ENCODE measurements at places on chromosomes 7 and 10. TPM values are rescaled to one million over a fixed set of nuclear protein-coding genes. Genes with fewer than 3 reads are reported as not detected.
A peak's percentile ranks its signal among the peaks of the same experiment; 100 is the strongest.

Gene ELFN1
- not detected for total RNA-seq

DNA sequence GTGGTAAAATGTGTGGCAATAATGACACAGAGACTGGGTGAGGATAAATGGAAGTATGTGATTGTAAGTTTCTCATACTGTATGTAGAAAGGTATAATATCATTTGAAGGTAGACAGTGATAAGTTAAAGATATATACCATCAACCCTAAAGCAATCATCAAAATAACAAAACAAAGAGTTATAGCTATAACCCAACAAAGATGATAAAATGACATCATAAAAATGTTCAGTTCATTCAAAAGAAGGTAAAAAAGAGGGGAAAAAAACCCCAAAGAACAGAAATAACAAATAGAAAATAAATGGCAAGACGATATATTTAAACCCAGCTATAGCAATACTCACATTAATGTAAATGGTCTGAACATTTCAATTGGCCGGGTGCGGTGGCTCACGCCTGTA lies 17.4 kb upstream of the TCF7L2 start:
- DNase-seq, result no peak

- DNase-seq, result no peak
Measured at GRCh38 chr7:141339603-141340002, 211.6 kb upstream of the AGK start.

- no peak for DNase-seq
Measured at GRCh38 chr10:119867317-119867716, 5.3 kb downstream of the MCMBP start.

Gene H2BK1
- not detected for total RNA-seq

GRCh38 chr7:155804897-155805825 lies 7.1 kb downstream of the SHH start:
- peak; percentile 74 for DNase-seq

DNA sequence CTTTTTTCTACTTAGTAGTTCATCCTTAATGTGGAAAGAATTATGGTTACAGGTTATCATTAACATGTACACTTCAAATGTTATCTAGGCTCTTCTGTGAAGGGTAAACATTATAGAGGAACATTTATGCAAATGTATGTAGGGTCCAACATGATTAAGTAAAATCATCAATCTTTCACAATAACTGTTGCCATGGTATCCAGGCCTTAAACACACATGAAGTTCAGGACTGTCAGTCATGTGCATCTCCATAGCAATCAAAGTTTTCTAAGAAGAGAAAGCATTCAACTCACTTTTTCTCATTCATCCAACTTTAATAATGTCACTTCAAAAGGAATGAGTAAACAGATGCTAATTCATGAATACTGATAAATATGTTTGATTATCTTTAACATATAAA lies 83.6 kb downstream of the DNAJC1 start:
- DNase-seq, result no peak

- DNase-seq, result peak; percentile 67
Measured at GRCh38 chr7:45000093-45001032, at the start of gene CCM2. TSS of gene CCM2 (plus strand) at chr7:45000201. CDS start at chr7:45000334, 133 bp downstream.

DNA sequence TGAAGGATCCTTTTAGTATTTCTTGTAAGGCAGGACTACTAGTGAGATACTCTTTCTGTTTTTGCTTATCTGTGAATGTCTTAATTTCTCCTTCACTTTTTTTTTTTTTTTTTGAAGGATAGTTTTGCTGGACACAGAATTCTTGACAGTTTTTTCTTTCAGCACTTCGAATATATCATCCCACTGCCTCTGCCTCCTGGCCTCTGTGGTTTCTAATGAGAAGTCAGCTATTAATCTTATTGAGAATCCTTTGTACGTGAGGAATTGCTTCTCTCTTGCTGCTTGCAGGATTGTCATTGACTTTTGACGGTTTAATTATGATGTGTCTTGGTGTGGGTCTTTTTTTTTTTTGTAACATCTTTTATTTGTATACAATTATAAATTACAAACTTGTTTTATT lies 12.6 kb upstream of the WAC start:
- no peak for DNase-seq

Gene RBP4
- total RNA-seq, result 0.42 TPM

DNA sequence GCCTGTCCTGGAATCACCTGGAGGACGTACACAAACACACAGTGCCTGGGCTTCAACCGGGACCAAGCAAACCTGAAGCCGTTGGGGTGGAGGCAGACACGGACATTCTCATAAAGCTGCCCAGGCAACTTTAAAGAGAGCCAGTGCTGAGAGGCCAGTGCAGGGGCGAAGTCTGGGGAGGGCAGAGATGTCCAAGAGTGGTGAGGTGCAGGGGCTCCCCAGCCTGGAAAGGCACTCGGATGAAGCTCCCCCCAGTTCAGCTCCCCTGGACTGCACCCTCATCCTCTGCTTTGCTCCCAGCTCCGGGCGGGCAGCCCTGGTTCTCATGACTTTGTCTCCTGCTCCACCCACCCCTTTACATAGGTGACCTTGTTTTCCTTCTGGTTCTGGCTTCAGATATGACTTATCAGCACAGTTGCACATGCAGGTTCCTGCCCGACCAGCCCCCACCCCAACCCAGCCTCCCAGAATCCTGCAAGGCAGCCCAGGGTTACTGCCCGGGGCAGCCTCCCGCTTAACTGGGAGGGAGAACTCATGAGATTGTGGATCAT lies 60.8 kb upstream of the EEPD1 start:
- DNase-seq, result no peak

GRCh38 chr10:128907155-128907941 lies 559.7 kb upstream of the MGMT start:
- no peak for DNase-seq

DNA sequence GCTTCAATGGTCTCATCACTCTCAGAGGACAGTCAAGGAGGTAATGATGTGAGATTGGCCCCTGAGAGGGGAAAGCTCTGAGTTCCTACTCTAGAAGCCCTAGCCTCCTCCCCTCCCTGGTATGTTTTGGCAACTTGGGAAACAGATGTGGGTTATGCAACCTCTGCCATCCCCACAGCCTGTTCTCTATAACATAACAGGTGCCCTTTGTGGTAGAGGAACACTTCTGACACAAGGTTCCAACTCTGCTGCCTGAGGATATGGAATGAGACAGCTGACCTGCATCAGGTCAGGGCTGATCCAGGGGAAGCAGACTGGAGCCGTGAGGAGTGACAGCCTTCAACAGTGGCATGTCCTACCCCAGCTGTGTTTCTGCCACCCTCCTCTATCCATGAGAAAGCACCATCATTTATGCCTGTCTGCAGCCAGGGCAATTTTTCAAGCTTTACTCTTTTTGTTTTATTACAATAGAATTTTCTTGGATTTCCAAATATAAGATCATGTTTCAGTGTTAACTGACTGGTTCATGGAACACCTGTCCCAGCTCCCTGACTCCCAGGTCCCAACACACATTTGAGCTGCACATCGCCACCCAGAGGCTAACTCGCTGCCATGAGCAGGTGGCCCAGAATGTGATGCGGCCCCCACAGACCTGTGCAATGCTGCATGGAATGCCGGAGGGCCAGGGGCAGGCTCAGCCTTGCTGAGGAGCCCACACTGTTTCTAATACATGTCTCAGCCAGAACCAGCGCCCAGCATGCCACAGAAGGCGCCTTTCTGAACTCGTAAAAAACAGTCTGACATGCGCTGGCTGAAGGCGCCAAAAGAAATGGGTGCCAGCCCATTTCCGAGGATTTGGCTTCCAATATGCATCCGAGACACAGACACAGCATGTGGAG lies 124.8 kb upstream of the CHST15 start:
- DNase-seq, result peak; percentile 21

Gene RAPGEF5
- total RNA-seq, result 0.24 TPM

- DNase-seq, result no peak
Measured at GRCh38 chr7:129014501-129015101, 40.3 kb downstream of the TNPO3 start.

Gene GPR85
- total RNA-seq, result 7.5 TPM

DNA sequence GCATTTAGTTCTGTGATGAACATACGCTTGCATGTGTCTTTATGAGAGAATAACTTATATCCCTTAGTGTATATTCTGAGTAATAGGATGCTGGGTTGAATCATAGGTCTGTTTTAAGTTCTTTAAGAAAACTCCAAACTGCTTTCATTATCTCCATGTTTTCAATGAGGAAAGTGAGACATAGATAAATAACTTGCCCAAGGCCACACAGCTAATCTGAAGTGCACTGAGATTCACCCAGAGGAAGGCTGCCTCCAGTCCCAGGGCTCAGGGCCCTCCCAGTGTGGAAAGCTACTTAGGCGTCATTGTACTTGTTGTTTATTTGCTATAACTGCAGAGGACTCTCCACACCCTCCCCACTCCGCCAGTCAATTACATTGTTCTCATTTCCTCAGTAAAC lies 126.7 kb downstream of the INHBA start:
- no peak for DNase-seq

Gene ADIRF
- 0.57 TPM for total RNA-seq

GRCh38 chr10:4189281-4189680 lies 404.3 kb upstream of the KLF6 start:
- no peak for DNase-seq

- no peak for DNase-seq
Measured at GRCh38 chr7:127411176-127411575, 18.7 kb upstream of the ZNF800 start.

DNA sequence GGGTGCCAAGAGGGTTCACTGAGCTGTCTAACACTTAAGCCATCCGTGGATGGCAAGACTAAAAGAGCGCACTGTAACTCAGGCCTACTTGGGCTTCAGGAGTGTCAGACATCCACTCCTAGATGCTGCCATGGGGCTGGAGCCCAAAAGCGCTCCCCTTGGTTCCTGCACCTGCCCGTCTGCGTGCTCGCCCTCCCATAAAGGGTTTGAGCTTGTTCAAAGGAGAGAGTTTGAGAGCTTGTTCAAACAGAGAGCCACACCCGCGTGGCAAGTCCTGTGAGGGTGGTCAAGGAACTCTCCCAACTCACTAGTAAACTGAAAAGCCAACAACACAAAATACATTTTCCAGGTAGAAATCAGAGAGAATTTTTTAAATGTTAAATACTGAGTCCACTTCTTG lies 256.7 kb downstream of the SEMA3A start:
- DNase-seq, result no peak

Gene TDRD1
- 0.51 TPM for total RNA-seq

Gene TBX20
- total RNA-seq, result not detected

- DNase-seq, result no peak
Measured at GRCh38 chr7:151632750-151633515, 113.2 kb upstream of the RHEB start.

DNA sequence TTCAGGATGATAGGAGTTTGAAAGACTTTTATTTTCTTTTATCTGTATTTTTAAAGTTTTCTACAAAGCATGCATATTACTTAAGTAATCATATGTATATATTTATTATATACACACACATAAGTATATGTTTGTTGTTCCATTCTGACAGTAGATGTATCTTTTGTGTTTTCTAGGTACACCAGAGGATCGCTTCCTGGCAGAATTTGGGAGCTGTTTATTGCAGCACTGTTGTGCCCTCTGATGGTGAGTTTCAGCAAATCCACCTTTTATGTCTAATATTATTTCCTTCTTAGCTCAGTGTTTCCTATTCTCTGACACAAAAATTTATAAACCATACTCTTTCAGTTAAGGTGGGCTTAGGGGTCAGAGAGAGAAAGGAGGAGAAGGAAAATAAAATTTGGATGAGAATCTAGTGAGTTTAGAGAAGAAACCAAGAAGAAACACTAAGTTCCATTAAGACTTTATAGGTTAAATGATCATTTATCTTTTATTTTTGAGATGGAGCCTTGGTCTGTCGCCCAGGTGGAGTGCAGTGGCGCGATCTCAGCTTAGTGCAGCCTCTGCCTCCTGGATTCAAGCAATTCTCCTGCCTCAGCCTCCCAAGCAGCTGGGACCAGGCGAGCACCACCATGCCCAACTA lies 59.2 kb upstream of the OIT3 start:
- DNase-seq, result peak; percentile 73

Gene CLDN4
- not detected for total RNA-seq

- DNase-seq, result peak; percentile 64
Measured at GRCh38 chr10:49568235-49568634, 29.3 kb upstream of the ERCC6 start.

DNA sequence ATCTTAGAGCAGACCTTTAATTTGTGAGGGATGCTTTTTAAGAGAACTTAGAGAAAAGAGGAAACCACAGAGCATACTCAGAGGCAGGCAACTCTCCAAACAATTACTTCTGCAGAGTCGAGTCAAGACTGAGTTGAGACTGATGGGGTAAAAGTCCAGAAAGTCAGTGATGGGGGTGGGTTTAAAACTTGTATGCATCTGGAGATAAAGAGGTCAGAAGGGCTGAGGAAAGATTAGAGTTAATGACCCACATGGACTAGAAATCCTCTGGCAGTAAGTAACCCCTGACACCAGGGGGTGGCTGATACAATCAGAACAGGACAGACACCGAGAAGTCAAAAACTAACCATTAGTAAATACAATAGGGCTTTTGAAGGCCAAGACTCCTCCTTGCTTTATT lies 42.4 kb upstream of the SEPTIN7 start:
- no peak for DNase-seq

Gene CYP2C9
- total RNA-seq, result not detected

Gene USP6NL
- total RNA-seq, result 6.0 TPM

Gene KLF14
- not detected for total RNA-seq

Gene GNGT1
- not detected for total RNA-seq
